ENCODE measurements at places on chromosomes 13 and 19.

GRCh38 chr13:48930918-48931317 is 44.8 kb upstream of the FNDC3A start:
- no peak for DNase-seq

DNA sequence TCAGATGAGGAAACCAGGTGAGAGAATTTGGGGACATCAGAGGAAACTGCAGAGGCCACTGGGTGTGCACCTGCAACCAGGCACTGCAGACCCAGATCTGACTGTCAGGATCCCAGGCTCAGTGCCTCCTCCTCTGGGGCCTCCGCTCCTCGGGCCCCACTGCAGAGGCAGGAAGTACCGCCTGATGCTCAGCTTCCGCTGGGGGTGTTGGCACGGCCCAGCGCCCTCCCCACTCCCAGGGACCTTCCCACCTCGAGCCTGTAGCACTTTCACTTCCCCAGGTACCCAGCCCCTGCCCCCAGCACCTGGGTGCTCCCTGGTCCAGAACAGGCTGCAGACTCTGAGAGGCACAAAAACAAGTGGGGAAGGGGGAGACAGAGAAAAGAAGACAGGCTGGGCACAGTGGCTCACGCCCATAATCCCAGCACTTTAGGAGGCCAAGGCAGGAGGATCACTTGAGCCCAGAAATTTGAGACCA is 1.4 kb upstream of the CD37 start:
- DNase-seq = no peak

GRCh38 chr19:48752496-48753365 is at the start of gene FUT1:
TSS of gene FUT1 (minus strand) at chr19:48752641. CDS start at chr19:48751281, 1,360 bp downstream.
- peak; percentile 50 for DNase-seq

- no peak for DNase-seq
Observed at GRCh38 chr13:99657848-99658260, 156.6 kb downstream of the TM9SF2 start.

- DNase-seq = peak; percentile 19
Observed at GRCh38 chr13:50275392-50276063, 260.3 kb downstream of the KCNRG start.

- DNase-seq = no peak
Observed at GRCh38 chr19:50319156-50319555, 10.0 kb downstream of the KCNC3 start.

- no peak for DNase-seq
Observed at GRCh38 chr13:112174476-112175110, 107.6 kb downstream of the SOX1 start.

DNA sequence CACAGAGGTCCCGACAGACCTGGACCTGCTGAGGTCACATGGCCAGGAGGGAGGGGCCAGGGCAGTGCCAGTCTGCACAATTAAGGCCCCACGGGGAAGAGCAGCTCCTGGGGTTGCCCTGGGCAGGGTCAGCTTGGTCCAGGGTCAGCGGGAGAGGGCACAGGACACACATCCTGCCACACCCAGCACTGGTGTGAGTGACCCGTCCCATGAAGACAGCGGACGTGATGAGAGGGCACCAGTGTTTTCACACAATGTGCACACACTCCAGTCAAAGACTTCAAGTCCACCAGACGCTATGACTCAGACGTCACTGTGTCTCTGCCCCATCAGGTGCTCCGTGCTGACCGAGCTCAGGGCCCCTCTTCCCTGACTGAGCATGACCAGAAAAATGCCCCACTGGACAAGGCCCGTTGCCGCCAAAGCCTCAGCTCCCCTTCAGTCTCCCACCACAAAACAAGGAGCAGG is 4.2 kb downstream of the TMEM259 start:
- no peak for DNase-seq

GRCh38 chr13:70829748-70830147 is 721.5 kb upstream of the KLHL1 start:
- no peak for DNase-seq

- no peak for DNase-seq
Observed at GRCh38 chr13:108911807-108912206, 282.4 kb downstream of the MYO16 start.

DNA sequence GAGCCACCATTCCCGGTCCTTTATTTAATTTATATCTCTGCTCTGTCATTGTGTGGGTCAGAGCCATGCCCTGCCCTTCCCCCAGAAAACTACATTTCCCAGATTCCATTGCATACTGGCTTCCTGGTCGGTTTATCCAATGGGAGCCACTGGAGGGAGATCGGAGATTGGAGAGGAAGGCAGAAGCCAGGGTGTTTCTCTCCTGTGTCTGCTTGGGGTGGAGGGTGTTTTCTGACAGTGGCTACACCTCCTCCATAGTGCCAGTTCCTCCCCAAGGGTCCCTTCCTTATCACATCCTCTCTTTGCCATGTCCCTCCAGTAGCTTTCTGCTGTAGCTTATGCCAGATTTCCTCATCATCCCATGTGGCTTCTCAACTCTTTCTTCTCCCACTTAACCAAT is 19.0 kb downstream of the OLFM2 start:
- no peak for DNase-seq

DNA sequence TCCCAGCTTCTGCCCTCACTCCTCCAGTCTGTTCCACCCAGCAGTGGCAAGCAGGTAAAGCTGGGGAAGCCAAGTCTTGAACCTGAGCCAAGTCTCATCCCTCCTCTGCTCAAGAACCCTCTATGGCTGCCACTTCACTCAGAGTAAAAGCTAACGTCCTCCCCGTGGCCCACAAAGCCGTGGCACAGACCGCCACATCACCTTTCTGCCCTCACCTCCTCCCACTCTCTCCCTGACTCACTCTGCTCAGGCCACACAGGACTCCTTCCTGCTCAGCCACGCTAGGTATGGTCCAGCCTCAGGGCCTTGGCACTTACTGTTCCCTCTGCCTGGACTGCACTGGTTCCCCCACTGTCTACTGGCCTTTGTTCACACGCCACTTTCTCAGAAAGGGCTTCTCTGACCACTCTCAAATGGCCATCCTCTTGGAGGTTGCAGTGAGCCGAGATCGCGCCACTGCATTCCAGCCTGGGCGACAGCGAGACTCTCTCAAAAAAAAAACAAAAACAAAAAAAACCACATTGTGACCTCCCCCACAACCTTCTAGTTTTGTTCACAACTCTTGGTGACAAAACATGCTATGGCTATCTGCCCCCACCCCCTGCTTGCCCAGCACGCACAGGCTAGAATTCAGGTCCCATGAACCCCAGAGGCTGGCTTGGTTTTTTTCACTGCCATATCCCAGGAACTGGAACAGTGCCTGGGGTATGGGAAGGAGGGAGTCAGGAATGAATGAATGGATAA is 15.8 kb downstream of the NDUFB7 start:
- no peak for DNase-seq

DNA sequence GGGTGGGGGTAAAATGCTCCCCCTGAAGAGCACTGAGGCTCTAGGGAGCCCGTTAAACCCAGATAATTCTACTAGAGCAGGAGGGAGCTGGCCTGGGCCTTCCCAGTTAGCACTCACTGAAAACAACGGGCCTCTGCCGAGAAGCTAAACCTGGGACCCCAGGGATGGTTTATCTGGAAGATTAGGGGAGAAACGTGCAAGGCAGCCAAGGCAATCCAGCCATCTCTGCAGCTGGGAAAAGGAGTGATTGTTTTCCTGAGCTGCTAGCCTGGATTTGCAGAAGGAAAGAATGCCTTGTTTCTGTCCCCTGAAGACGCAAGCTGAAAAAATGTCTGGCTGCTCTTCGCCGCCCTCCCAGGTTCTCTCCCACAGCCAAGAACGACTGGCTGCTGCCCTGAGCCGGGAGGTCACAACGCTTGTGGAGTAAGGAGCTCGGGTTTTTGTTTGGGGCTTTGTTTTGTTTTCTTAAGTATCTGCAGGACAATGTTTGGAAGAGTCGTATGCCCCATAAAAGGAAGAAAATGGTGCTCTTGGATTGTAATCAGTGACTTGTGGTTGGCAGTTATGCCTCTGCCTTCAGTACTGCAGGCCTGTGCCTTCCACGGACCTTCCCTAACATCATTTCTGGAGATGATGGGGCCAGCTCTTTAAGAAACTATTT is 31.5 kb downstream of the COL4A2 start:
- DNase-seq = no peak

GRCh38 chr19:5424192-5424973 is 30.8 kb upstream of the ZNRF4 start:
- DNase-seq = no peak

DNA sequence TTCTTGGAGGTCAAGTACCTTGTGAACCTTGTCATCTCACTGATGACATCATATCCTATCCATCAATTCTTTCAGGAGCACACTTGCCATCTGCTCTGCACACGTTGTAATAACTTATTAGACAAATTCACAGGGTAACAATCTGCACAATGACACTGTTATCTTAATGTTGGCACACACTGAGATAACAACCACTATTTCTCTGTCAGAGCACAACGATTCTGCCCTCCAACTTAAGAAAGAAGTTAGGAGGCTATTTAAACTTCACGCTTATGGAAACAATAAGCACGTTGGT is 351.3 kb downstream of the DACH1 start:
- peak; percentile 34 for DNase-seq
